Vein endothelial cell (primary cell): ENCODE measurements at places on chromosomes 2 and 18. TPM values are rescaled to one million over a fixed set of nuclear protein-coding genes. Genes with fewer than 3 reads are reported as not detected.

Gene KCNIP3
- total RNA-seq, result 0.33 and 0.48 TPM in 2 replicates

Gene OTOS
- total RNA-seq, result not detected in 2 replicates

Gene ABCB11
- 0.57 and 0.98 TPM in 2 replicates for total RNA-seq

Gene CEP192
- total RNA-seq, result 21.6 and 26.2 TPM in 2 replicates

Gene NEURL3
- 0.33 TPM in 1 of 2 replicates, not detected in the other for total RNA-seq

Gene CARF
- 4.9 and 6.2 TPM in 2 replicates for total RNA-seq

Gene CRYGD
- not detected in 2 replicates for total RNA-seq

Gene LRRFIP1
- total RNA-seq, result 174 and 223 TPM in 2 replicates

Gene C2orf92
- total RNA-seq, result 2.0 and 2.3 TPM in 2 replicates

Gene ARL6IP6
- total RNA-seq, result 29.1 and 46.9 TPM in 2 replicates

Gene SNTG2
- not detected in 2 replicates for total RNA-seq
